Skin of body (tissue), 3 donors: ENCODE measurements at places on chromosomes 11 and 22. TPM values are rescaled to one million over a fixed set of nuclear protein-coding genes. Genes with fewer than 3 reads are reported as not detected.

Gene OR2AT4
- total RNA-seq = not detected

Gene BTBD18
- not detected for total RNA-seq

- no peak for DNase-seq
Observed at GRCh38 chr11:34505874-34506273, 7.7 kb downstream of the ELF5 start.

- no peak for DNase-seq
Observed at GRCh38 chr11:45343444-45343843, 57.3 kb upstream of the SYT13 start.

- peak; percentile 47 for DNase-seq
Observed at GRCh38 chr11:78168539-78169477, 19.6 kb downstream of the KCTD21 start.

- DNase-seq = no peak
Observed at GRCh38 chr11:17861036-17861755, 126.6 kb downstream of the KCNC1 start.
